ENCODE measurements at places on chromosomes 6 and 20.
A peak's percentile ranks its signal among the peaks of the same experiment; 100 is the strongest.

- no peak for DNase-seq
These were observed 119.2 kb downstream of the NFATC2 start for GRCh38 chr20:51423290-51423667.

GRCh38 chr6:34723203-34723602 is 26.6 kb upstream of the ILRUN start:
- no peak for DNase-seq

GRCh38 chr6:169420912-169421543 is 167.4 kb upstream of the THBS2 start:
- peak; percentile 32 for DNase-seq

GRCh38 chr6:48835421-48835958 is 627.6 kb downstream of the MMUT start:
- no peak for DNase-seq
